Activated gamma-delta T cell treated with anti-CD3 and anti-CD28 coated beads, Interleukin-2, amount 50 U/mL, for 16 hours (primary cell): ENCODE measurements at places on chromosomes 16 and 17.
A peak's percentile ranks its signal among the peaks of the same experiment; 100 is the strongest.

DNA sequence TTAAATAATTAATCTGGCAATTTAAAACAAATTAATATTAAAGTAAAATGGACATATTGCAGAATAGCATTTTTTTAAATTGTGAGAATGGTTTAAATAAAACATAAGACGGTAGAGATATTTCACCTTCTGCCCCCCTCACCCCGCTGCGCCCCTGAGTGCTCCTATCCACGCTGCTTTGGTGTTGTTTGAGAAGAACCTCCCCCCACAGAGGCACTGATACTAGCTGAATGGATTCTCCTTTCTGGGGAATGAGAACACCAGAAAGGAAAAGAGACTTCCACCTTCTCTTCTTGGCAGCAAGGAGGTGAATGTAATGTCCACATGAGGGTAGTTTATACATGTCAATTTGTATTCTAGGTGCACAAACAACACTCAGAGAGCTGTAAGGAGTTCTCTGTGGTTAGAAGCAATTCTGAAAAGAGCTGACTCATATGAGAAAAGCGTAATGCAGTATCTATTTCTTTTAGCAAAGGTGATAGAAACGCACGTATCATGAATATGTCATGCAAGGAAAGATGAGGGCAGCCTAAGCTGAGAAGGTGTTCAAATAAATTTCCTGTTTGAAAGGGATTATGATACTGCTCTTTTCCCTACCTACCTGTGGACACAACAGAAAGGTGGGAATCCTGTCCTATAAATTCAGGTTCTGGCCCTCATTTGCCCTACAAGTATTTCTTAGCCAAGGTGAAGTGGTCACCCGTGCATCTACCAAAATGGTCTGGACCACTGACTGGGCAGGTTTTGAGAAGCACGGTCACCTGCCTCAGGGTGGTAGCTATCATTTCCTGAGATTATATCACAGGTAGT is 126.9 kb downstream of the PARN start:
- no peak for DNase-seq

DNA sequence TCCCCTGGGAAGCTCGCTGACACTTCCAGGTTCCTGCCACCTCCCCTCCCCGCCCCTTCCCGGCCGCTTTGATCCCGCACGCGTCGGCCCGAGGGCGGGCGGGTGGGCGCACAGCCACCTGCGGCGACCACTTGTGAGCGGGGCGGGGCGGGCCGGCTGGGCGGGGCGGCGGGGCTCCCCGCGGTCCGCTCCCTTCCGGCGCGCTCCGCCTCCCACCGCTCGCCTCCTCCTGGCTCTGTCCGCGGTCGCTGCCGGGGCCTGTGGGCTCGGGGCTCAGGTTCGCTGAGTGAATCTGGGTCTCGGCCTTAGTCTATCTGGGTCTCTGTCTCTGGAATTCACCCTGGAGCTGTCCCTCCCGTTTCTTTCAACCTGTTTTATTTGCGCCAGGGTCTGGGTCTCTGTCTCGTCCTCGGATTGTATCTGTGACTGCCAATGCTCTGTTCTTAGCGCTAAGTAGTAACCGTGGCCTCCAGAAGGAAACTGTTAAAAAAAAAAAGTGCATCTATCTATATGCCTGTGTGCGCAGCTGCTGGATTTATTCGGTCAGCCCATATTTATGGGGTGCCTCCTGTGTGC is 2.7 kb upstream of the HES7 start:
- DNase-seq = no peak

- DNase-seq = no peak
These were observed 61.1 kb downstream of the HS3ST3B1 start for GRCh38 chr17:14361945-14362508.

GRCh38 chr17:59154721-59155438 is at the start of gene SKA2:
Gene SKA2 (minus strand): TSS chr17:59155186. CDS start chr17:59155163, 23 bp downstream.
- peak; percentile 95 for DNase-seq

DNA sequence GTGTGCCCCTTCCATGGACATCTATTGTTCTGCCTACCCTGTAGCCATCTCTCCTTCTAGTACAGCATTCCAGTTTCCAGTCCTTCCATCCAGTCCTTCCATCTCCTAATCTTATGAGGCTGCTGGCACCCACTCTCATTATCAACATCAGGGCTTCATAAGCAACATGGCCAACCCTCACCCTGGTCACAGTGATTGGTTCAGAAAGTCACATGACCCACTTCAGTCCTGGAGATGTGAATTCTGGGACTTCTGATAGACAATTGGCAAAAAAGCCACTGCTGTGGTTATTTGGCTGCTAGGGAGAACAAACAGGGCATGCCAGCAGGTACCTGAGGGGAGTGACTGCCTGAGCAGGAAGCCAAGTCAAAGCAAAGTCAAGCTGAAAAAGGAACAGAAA is 164.7 kb upstream of the C16orf82 start:
- no peak for DNase-seq

GRCh38 chr17:259341-259976 is 78.0 kb upstream of the DOC2B start:
- no peak for DNase-seq

DNA sequence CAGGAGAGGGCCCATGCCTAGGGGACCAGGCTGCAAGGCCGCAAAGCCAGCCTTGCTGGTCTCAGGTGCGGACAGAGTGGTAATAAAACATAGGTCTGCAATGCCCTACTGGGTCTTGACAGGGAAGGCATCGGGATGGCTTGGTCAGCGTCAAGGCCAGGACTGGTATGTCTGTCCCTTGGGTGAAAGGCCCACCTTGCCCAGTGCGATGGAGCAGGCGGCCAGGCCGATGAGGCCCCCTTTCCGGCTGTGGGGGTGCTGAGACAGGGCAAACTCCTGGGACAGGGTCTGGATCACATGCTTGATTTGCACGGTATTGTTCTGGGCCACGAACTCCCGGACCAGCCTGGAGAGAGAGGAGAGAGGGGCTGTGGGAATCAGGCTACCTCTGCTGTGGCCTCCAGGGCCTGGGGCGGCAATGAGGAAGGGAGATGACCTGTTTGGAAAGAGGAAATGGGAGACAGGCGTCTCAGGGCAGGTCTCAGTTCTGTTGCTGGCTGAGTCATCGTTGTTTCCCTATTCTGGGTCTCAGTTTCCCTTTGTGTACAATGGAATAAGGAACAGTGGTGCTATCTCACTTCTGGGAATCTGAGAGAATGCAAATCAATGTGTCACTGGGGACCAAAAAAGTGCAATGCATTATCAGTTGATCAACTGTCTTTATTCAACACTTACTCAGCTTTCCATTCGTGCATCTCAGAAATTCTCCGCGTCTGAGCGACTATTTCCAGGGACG is 14.8 kb downstream of the VAC14 start:
- DNase-seq = no peak

GRCh38 chr16:74723256-74723655 is 22.6 kb upstream of the MLKL start:
- DNase-seq = no peak
